Bronchus fibroblast of lung (primary cell): ENCODE measurements at places on chromosomes 1 and 21. TPM values are rescaled to one million over a fixed set of nuclear protein-coding genes. Genes with fewer than 3 reads are reported as not detected.

Gene STXBP3
- total RNA-seq = 31.3 and 38.5 TPM in 2 replicates

Gene C1orf116
- under 0.01 and 0.15 TPM in 2 replicates for total RNA-seq

Gene DNAJC28
- total RNA-seq = 0.59 and 1.5 TPM in 2 replicates

Gene C1orf56
- 3.0 and 3.4 TPM in 2 replicates for total RNA-seq

Gene TEKT2
- 0.17 and 0.89 TPM in 2 replicates for total RNA-seq

Gene GBP1
- 13.6 and 14.4 TPM in 2 replicates for total RNA-seq

Gene MRPS14
- 16.3 and 19.2 TPM in 2 replicates for total RNA-seq
